GM18507 (cell line): ENCODE measurements at places on chromosomes 11 and 22.

GRCh38 chr11:12189543-12190235 is 79.3 kb downstream of the MICAL2 start:
- no peak for DNase-seq

DNA sequence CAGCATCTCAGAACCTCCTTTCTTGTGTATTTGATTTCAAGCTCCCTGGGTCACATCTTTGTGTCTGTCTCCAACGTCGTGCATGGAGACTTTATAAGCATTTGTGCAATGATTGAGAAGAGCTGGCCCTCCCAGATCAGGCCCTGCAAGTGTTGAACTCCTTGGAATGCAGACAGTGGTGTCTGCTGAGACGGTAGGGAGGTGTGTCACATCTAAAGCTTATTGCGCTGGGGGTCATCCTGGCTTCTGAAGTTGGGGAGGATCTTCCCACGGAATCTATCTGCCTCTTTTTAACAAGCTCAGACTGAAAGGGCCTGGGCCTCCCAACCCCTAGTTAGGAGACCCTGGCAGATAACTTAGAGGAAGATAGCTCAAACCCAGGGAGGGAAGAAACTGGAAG is 6.7 kb downstream of the APLNR start:
- no peak for DNase-seq

GRCh38 chr22:26561756-26562417 is 28.0 kb downstream of the TPST2 start:
- DNase-seq, result no peak

DNA sequence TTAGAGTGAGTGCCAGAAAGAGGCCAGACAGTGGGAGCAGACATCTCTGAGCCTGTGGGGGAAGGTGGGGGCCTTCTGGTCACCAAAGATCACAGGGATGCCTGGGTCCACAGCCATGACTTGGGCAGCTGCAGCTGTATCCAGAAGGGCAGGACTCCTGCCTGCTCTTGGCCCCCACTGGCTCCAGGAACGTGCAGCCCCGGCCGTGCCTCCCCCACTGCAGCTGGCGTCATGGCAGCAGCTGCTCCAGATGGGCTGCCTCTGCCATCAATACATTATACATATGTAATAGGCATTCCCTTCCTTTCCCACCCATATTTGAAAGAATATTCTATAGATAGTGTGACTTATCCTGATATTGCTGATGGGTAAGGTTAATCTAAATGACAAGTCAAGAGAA is 195.5 kb upstream of the SNX19 start:
- no peak for DNase-seq

DNA sequence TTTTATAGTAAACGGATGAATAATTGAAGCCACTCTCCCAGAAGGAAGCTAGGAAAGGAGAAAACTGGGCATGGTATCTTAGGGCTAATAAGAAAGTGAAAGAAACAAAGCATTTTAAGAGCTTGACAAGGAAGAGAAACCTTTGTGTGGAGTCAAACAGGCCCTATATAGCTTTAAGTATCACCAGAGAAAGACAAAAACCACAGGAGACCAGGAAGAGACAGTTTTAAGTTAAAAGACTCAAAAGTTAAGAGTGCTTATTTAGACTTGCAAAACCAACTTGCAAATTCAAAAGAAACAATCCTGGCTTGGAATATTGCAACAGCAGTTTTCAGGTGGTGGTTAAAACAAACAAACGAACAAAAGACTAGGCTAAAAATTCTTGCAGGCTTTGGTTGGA is 3.4 kb downstream of the PAK1 start:
- DNase-seq, result no peak
